ENCODE measurements at places on chromosomes 7 and 10.
A peak's percentile ranks its signal among the peaks of the same experiment; 100 is the strongest.

DNA sequence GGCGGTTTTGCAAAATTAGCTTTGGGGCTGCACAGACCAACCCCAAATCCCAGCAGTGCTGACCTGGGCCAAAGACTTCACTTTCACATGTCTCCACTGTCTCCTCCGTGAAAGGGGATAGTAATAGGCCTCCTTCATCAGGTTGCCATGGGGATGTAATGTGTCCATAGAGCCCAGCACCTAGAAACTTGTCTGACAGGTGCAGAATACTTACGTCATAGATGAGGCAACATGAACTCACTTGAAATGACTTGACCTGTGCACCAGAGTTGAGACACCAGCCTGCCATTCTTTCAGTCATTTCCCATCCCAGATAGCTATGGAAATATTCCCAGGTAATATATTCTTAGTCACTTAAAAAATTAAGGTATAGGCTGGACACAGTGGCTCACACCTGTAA lies 94.2 kb downstream of the INSYN2A start:
- no peak for DNase-seq

GRCh38 chr7:81761031-81761430 lies 8.8 kb downstream of the HGF start:
- no peak for DNase-seq

- DNase-seq = no peak
Observed at GRCh38 chr10:69363666-69364065, 53.1 kb downstream of the TACR2 start.

DNA sequence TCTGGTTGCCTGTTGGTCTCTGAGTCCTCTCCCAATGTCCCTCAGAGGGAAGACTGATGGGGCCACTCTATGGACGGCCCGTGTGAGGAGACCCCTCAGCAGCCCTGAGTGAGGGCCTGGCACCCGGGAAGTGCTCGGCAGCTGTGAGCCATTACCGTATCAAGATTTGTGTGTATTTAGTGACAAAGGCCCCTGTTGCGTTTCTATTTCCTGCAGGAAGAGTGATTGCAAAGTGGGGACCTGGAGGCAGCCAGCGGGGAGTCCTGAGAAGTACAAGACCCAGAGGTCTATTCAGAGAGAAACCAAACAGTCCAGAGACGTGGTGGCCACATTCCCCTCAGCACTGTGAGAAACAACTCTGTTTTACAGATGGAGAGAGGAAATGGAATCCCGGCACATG lies 51.1 kb upstream of the CHST15 start:
- DNase-seq = no peak

GRCh38 chr10:34320265-34320664 lies 494.8 kb downstream of the PARD3 start:
- no peak for DNase-seq

GRCh38 chr7:75694638-75695399 lies 43.9 kb downstream of the HIP1 start:
- no peak for DNase-seq

DNA sequence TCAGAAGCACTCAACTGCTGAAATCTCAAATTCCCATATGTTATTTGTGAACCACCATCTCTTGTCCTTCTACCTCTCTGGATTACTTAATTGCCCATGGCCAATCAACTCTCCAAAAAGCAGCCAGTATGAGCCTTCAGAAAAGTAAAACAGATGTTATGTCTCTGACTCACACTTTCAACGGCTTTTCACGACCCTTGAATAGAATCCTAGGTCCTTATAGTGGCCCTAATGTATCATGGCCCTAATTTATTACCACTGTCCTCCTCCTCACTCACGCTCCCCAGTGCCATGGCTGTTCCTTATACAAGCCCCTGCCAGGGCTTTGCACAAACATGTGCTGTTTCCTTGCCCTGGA lies 20.0 kb downstream of the ZNF438 start:
- no peak for DNase-seq

GRCh38 chr7:36021367-36021766 lies 131.7 kb upstream of the EEPD1 start:
- no peak for DNase-seq

- no peak for DNase-seq
Observed at GRCh38 chr10:88943778-88944177, 8.8 kb downstream of the ACTA2 start.

DNA sequence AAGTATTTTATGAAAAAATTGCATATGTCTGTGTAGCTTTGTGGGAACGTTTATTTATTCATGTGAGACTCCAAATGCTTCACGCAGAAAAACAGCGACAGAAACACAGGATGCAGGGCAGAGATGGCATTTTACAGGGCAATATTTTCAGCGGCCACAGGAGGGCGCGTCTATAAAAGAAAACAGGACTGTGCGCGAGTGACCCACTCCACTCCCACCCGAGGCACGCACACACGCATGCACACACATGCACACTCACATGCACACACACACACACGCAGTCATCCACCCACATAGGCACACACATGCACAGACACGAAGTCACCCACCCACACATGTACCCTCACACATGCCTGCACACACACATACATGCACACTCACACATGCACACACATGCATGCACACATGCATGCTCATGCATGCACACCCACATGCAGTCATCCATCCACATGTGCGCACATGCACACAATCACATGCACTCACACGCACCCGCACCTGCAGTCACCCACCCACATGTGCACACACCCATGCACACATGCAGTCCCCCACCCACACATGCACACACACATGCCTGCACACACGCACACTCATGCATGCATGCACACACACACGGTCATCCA lies 96.3 kb downstream of the DNAJB6 start:
- DNase-seq = peak; percentile 53

GRCh38 chr7:155829796-155830470 lies 17.7 kb upstream of the SHH start:
- no peak for DNase-seq

DNA sequence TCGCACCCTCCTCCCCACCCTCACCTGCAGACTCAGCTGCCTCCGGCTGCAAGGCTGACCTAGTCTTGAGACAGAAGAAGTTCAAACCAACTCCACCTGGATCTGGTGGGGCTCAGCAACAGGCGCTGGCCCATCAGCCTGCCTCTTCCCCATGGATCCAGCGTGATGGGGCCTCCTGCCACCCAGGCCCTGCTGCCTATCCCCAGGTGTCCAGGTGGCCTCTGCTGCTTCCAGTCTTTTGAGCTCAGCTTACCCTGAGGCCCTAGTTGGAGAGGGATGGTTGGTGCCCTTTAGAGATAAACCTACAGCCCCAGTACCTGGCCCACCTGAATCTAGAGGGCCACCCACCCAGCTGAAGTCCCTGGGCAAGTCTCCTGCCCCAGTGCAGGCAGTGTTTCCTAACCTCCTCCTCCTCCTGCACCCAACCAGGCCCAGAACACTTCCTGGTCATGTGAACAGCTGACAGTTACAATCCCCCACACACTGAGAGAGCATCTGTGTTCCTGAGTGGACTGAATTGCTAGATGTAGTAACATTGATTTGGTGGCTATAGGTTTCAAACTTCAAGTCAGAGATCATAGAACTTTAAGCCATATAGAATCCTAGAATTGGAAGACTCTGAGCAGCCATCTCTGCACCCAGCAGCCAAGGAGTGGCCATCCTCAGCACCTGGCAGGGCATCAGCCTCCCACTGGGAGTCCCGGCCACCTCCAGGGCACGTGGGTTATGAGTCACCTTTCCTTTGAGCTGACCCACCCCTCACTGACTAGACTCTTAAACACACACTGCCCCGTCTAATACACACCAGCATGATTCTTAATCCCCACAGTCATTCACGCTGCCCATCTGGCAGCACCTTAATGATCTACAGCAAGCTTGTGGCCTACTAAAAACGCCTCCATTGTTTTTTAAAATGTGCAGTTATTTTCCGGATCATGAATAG lies 51.9 kb downstream of the ALOX5 start:
- peak; percentile 73 for DNase-seq

- no peak for DNase-seq
Observed at GRCh38 chr7:23275912-23276311, 23.2 kb upstream of the MALSU1 start.

DNA sequence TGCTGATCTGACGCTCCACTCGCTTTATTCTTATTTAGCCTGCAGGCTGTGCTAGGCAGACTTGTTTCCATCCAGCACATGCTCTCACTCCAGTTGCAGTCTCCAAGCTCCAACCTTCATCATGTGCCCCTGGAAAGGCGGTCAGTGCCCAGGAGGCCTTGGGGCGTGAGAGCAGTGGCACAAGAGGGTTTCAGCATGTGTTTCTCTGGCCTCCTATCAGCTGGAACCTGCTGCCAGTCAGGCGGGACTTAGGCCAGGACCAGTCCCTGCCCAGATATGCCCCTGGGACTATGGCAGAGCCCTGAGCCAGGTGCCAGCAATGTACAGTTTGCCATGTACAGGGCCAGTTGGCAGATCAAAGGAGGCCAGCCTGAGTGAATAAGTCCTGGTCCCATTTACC lies 330.2 kb upstream of the FZD1 start:
- DNase-seq = no peak

GRCh38 chr7:107924841-107925504 lies 34.0 kb downstream of the DLD start:
- no peak for DNase-seq

- DNase-seq = peak; percentile 61
Observed at GRCh38 chr10:129888784-129889616, 75.1 kb downstream of the EBF3 start.

DNA sequence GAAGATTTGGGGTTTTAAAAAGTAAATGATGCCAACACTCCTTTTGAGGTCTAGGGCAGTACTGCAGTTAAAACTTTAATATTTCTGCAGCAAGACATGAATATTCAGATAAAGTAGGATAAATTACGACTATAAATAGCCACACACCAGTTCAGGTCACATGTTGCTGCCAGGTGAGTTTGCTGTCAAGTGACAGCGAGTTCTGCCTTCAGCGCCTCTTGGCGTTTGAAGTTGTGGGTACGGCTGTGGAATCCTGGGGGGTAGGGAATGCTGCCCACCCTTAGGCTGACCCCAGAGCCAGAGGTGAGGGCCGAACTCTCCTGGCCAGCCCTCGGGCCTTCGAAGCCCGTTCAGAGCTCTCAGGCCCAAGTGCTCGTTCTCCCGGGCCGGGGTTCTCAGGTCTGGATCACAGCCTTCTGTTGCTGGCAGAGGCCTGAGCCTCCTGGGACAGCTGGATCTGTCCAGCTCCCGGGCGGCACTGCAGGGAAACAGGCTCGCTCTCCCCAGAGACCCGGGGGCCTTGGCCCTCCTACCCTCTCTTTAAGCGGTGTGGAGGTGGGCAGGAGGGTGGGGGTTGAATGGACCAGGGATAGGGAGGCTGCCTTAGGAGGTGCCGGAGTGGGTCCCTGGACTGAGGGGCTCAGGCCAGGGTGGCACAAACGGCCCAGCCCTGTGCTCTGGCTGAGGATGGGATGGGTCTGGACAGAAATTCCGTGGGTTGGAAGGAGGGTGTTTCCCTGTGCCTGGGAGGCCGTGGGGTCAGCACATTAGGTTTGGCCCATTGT lies 5.4 kb downstream of the BRI3 start:
- DNase-seq = no peak

DNA sequence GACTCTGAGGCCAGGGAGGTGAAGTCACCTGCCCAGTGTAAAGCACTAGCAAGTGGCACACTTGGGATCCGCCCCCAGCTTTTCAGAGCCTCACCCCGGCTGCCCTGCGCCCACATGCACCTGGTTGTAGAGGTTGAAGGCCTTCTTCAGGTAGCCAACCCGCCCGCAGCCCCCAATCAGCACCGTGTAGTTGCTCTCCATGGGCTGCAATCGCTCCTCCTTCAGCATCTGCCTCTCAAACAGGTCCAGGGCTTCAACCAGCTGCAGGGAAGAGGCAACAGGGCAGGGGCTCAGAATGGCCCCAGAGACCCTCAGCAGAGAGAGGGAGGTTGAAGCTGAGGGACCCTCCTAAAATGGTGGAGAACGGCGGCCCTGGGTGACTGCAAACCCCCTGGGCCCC lies 5.4 kb downstream of the PTCD1 start:
- DNase-seq = no peak

DNA sequence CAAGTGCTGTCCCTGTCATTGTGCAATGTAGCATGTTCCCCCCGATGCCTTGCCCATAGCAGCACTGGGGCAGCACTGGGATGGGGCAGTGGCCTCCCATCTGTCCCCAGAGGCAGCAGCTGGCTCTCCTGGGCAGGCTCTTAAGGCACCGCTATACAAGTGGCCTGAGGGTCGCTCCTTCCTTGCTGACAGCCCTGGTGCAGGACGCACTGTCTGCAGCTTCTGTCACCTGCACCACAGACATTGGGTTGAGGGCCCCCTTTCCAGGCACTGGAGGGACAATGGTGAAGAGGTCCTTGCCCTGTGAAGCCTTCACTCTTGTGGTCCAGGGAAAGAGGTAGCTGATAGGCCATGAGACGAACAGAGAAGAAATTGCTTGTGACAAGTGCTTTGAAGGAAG lies 10.6 kb downstream of the CPSF4 start:
- DNase-seq = no peak

- DNase-seq = no peak
Observed at GRCh38 chr10:116286626-116287200, 13.7 kb upstream of the GFRA1 start.

Measured in ACHN (cell line).